ENCODE measurements at places on chromosomes 12 and 14.

DNA sequence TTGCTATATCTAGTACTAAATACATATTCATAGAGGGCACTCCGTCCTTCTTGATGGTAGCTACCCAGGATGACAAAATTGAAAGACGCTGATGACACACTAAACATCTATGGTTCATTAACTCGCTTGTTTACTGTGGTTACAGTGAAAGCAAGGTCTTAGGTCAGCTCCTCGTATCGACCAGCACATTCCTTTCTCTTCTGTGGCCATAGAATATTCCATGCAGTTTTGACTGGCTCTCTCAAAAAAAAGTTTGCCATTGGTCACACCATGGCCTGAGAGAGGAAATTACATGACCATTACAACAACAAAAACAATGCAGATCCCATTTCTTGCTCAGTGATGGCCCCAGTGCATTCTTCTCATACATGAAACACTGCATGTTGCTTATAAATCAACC, 411.4 kb upstream of the SOX5 start:
- no peak for DNase-seq

DNA sequence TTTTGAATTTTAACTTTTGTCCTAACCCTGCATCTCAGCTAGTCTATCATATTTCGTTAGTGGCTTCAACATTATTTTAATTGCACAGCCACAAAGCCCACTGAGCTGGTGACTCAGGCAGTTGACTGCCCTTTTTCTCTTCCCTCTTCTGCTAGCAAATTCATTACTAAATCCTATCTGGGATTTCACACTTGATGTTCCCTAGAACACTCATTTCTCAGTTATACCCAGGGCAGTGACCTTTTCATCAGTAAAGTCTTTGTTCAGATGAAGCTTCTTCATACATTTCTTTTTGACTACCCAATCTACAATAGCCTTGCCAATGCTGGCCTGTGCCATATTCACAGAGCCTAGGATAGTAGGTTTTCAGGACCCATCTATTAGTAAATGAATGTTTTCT, 107.0 kb downstream of the ATXN7L3B start:
- no peak for DNase-seq

GRCh38 chr14:81427348-81428058, 27.4 kb upstream of the STON2 start:
- no peak for DNase-seq

DNA sequence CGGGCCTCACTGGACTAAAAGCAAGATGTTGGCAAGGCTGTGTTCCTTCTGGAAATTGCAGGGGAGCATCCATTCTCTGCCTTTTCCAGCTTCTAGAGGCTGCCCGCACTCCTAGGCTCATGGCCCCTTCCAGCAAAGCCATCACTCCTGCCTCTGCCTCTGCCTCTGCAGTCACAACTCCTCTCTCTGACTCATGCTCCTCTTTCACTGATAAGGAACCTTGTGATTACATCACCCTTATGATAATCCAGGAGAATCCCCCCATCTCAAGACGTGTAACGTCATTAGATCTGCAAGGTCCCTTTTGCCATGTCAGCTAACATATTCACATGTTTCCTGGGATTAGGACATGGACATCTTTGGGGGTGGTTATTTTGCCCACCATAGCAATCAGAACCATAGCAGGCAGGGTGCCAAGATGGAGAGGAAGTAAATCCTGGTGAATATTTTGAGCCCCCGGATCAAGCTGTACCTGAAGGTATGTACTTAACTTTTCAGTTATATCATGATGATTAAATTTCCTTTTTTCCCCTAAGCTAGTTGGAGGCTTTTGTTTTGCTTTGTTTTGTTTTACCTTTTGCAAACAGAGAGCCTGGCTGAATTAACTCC, 123.6 kb downstream of the SCARB1 start:
- DNase-seq, result no peak

DNA sequence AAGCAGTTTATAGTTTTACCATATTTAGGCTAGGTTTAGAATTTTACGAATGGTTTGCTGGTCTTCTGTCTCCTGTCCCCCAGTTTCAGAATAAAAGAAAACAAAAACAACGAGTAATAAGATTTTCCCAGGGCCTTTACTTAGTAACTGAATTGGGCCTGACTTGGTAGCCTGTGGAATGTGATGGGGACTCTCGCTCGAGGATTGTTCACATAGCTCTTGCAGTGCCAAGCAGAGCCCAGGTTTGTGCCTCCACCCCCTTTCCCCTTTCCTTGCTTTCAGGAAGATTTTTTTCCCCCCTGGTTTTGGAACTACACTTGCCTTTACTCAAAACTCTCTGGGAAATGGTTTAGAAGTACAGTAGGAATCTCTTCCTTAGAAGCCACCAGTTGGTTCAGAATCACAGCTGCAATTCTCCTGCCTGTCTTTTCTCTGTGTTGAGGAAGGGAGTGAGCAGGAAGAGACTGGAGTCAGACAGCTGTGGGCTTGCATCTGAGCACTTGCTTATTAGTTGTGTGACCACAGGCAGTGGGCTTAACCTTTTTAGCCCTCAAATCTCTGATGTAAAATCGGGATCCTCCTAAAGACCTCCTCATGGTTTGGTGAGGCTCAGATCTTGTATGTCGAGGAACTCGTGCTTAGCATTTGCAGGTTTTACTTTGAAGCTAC, 501.2 kb downstream of the PCNX1 start:
- no peak for DNase-seq

DNA sequence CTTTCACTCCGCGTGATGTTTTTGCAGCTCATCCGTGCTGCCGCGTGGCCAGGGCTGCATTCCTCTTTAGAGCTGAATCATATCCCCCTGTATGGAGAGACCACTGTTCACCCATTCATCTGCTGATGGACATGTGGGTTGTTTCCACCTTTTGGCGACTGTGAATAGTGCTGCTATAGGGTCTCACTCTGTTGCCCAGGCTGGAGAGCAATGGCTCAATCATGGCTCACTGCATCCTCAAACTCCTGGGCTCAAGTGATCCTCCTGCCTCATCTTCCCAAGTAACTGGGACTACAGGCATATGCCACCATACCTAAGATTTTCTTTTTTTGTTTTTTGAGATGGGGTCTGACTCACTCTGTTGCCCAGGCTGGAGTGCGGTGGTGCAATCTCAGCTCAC, 36.5 kb downstream of the RILPL1 start:
- no peak for DNase-seq

DNA sequence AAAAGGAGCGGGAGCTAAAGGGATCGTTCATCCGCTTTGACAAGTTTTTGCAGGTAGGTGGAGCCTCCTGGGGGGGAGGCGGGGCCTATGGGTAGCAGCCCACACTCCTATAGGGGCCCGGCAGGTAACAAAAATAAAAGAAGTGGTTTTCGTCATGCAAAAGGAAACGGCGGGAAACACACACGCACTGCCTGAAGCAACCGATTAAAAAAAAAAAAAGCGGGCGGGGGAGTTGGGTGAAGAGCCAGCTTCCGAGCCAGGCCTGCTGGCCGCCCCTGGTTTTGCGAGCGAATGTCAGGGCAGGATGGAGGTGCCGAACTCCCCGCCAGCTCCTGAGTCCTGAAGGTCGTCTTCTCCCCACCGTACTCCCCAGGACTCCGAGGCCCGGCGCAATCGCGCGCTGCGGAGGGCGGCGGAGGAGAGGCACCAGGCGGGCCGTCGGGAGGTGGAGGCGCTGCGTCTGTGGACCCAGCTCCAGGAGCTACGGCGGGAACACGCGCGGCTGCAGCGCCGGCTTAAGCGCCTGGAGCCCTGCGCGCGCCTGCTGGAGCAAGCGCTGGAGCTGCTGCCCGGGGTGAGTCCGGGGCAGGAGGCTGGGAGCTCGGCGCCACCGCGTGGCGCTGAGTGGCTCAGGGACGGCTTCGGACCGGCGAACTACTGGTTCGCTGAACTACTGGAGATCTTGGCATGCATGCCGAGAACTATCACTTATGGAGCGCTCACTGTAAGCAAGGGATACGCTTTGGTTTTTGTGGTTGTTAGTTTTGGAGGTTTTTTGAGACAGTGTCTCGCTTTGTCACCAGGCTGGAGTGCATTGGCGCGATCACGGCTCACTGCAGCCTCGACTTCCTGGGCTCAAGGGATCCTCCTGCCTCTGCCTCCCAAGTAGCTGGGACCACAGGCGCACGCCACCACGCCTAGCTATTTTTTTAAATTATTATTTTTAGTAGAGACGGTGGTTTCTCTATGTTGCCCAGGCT, 3.6 kb downstream of the CFAP73 start:
- no peak for DNase-seq

GRCh38 chr12:54138219-54138618, 50.6 kb downstream of the SMUG1 start:
- no peak for DNase-seq

DNA sequence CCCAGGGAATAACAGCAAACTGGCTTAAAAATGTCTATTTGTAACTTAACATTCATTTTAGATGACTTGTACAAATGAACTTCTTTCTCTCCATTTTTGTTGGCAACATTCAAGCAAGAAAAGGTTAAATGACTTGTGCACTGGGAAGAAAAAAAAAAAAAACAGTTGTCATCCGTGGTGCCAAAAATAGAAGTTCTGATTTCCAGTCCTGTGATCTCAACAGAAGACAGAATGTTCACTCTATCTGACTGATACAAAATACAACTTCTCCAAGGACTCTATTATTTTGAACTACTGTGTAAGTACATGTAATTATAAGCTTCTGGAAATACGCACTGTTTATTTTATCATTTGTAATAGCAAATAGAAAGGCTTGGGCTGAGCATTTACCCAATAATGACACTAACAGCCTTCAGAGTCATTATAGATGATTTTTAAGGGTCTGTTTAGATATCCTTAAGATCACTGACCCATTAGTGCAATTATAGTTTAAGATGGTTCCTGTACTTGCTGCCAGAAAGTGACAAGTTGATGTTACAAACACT, 59.9 kb downstream of the LIN7A start:
- DNase-seq, result no peak

- no peak for DNase-seq
Measured at GRCh38 chr12:30823156-30823699, 68.5 kb upstream of the CAPRIN2 start.

DNA sequence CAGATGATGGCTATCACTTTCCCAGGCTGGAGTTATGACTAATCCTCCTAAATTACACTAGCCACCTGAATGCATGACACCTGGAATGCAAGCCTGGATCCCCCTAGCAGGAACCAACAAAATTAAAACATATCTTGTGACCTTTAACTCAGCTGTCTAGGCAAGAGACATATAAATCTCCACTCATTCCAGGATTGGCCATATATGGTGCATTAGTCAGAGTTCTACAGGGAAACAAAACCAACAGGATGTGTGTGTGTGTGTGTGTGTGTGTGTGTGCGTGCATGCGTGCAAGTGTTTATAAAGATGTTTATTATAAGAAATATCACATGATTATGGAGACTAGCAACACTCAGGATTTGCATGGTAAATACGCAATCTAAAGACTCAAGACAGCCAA, 212.8 kb downstream of the KIF21A start:
- DNase-seq, result no peak

- DNase-seq, result no peak
Measured at GRCh38 chr14:61102549-61103466, 121.8 kb downstream of the SLC38A6 start.

GRCh38 chr12:62907078-62907477, 27.9 kb downstream of the PPM1H start:
- no peak for DNase-seq

DNA sequence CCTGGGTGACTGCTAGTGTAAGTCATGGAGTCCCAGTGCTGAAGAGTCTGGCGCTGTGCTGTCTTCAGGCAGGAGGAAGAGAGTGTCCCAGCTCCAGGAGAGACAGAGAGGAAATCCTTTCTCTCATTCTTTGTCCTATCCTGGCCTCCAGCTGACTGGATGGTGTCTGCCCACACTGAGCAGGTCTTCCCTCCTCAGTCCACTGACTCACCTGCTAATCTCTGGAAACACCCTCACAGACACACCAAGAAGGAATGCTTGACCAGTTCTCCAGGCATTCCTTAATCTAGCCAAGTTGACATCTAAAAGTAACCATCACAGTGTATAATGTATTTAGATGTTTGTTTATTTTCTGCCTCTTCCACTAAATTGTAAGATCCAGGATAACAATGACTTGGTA, 53.9 kb downstream of the EMP1 start:
- no peak for DNase-seq

DNA sequence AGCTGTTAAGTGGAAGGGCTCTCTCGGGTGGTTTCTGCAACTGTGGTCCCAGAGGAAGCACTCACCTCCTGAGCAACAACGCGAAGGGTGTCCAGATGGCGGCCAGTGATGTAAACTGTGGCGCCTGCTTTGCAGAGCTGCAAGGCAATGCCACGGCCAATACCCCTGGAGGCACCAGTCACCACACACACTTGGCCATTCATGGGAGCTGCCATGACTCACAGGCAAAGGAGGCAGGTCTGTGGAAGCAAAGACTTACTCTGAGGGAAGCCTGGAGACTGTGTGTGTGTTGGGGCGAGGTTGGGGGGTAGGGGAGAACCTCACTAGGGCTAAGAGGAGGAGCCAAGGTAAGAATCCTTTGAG, 707 bp downstream of the DHRS1 start:
- no peak for DNase-seq

DNA sequence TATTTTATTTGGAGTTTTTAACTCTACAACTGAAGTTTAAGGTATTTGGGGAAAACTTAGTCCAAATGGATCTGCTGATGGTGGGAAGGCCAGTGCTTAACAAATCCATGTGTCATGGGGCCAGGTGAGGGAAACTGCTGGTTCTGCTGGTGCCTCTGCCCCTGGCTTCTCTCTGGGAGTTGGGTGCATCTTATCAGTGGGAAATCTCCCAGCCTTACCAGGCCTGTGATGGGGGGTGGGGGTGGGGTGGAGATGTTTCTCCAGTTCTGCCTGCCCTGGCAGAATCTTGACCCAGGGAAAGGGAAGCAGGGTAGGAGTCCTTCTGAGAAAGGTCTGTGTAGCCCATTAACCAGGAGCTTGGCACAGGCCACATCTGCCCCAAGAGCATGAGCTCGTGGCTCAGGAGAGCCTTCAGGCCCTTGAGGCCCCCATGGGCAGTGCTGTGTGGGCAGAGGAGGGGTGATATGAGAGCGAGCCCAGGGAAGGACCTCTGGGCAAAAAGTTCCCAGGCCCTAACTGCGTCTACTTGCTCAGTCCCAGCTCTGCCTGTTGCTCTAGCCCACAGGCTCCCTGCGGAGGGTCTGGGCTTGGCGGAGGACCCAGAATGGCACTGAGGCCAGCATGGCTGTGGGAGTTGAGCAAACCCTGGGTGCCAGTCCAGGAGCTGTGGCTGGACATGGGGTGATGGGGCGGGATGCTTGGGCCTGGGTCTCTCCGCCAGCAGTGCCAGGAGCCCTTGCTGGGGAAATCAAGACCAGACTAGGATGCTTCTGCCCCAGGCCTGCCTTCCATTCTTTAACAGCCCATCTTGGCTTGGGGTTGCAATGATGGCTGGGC, 18.2 kb downstream of the VASH1 start:
- DNase-seq, result no peak

DNA sequence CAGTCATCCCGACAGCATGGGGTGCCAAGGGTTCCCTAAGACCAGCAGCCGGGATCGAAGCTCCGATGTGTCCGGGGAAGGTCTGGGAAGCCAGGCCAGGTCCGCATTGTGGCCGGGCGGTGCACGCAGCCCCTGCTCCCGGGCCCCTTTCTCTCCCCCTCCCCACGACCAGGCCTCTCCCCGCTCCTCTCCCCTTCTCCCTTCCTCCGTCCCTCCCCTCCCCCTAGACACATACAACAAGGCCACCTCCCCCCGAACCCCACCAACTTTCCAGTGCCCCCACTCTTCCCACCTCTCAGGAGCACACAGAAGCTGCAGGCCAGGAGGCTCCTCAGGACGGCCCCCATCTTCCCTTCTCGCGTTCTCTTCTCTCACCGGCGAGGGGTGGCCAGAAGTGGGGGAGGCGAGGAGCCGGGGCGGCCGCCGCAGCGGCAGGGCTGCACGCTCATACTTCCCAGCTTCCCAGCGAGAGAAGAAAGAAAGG, 413 bp downstream of the LRP6 start:
- no peak for DNase-seq

- DNase-seq, result no peak
Measured at GRCh38 chr12:91561958-91562325, 379.3 kb upstream of the DCN start.

Measured in stimulated activated CD8-positive, alpha-beta memory T cell treated with anti-CD3 and anti-CD28 coated beads, Interleukin-7, amount 100 ng/mL, for 1 hour (primary cell).